ENCODE measurements at places on chromosomes 13 and 19.

GRCh38 chr13:32914686-32915085, 101.5 kb upstream of the KL start:
- no peak for DNase-seq

DNA sequence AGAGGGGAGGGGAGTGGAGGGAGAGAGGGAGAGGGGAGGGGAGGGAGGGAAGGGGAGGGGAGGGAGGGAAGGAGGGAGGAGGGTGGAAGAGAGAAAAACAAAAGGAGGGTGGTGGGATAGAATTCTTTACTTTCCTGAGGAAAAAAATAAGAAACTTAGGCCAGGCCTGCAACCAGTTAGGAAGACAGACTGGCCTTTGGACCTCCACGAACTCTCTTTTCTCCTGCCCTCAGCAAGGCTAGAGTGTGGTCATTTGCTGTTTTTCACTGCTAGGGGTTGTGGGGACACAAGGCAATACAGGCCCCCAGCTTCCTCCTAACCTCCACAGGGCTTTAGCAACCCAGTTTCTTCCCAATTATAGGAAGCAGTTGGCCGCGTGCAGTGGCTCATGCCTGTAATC, 4.2 kb downstream of the CCDC8 start:
- no peak for DNase-seq

DNA sequence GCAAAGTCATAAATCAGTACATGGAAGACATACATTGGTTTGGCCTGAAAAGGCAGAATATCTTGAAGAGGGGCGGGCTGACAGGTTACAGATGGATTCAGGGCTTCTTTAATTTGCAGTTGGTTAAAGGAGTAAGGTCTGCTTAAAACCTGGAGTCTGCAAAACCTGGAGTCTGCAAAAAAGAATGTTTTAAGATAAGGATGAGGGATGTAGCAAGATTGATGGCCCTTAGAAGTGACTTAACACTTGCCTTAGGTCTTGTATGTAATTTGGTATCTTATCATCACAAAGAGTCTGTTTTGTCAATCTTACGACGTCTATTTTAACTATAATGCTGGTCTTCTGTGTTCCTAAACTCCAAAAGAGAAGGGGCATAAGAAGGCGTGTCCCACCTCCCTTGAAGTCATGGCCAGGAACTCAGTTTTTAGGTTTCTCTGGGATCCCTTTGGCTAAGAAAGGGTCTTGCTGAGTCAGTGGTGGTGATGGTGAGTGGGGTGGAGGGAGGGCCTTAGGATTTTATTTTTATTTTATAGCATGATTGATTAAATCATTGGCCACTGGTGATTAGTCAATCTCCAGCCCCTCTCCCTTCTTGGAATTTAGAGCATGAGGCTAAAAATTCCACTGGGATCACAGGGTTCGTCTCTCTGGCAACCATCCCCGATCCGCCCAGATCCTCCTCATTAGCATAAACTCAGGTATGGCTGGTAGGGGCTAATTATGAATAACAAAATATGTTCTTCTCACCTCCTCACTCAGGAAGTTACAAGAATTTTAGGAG, 10.1 kb upstream of the HAS1 start:
- no peak for DNase-seq

DNA sequence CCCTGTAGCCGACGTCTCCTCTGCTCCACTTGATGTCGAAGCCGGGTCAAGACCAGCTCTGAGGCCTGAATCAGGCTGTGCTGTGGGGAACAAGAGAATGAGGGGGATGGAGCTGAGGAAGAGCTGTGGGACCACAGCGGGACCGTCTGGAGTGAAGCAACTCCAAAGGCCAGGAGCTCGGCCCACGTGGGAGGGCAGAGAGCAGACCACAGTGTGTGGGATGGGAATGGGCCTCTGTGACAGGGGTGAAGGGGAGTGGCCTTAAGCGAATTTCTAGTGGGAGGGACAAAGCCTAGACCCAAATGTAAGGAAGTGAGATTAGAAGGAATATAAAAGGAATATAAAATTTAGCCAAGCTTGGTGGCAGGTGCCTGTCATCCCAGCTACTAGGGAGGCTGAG, 3.8 kb upstream of the SLC8A2 start:
- DNase-seq, result no peak

DNA sequence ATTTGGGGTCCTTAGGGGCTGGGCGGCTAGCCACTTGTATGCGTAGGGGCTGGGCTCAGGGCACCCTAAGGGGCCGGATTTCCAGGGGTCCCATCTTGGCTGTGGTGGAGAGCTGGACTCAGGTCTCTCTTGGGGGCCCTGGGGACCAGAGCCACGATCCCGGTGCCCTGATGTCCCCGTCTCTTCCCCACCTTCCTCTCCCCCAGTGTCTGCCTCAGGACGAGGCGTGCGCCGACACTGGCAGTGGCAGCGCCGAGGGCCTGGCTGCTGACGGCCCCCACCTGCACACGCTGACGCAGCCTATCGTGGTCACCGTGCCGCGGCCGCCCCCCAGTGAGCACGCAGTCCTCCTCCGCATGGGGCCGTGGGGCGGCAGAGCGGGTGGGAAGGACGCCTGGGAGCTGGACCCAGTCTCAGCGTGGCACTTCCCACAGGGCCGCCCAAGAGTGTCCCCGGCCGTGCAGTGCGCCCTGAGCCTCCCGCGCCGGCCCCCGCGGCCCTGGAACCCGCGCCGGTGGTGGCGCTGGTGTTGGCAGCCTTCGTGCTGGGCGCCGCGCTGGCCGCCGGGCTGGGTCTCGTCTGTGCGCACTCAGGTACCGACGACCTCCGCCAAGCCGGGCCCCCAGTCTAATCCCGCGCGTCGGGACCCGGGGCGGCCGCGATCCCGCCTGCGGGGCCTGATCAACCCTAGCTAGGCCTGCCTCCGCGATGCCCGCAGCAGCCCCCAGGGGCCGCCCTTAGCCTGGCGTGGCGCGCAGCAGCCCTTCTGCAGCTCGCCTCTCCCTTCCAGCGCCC, 2.7 kb upstream of the SNAPC2 start:
- DNase-seq, result peak; percentile 54

DNA sequence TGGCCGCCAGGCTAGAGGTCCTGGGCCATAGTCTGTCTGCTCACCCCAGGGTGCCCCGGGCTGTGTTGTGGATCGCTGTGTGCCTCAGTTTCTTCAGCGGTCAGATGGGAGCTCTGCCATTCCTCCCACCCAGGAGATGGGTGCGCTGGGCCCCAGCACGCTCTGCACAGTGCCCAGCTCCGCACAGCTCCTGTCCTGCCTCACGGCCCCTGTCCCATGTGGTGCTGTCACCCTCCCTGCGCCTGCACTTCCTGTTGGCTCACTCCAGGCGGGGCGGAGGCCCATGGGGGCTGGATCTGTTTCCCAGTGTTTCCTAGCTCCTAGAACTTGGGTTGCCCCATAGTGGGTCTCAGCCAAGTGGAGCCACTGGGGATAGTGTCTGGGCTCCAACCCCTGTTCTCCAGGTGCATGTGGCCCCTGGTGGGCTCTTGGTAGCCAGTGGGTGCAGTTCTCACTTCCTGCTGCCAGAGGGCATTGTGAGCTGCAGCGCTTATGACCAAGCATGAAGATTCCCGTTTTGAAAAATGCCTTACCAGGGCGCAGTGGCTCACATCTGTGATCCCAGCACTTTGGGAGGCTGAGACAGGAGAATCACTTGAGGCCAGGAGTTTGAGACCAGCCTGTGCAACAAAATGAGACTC, 69.8 kb downstream of the KDM4B start:
- DNase-seq, result no peak

DNA sequence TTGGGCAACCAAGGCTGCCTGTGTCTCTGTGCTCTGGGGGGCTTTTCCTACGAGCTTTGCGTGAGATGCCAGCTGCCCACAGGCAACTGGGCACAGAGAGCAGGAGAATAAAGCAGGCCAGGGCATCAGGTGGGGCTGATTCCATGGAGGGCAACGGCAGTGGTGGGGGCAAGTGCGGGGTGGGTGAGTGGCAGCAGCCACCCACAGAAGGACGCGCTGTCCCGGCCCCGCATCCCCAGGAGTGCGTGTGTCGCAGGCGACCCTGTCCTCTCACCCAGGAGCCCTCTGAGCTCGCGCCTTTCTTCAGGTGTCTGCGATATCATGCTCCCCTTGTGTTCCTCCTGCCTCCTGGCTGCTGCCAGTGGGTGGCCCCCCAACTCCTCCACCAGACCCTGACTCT, 67.4 kb downstream of the MCF2L start:
- DNase-seq, result no peak

- no peak for DNase-seq
These were observed at the start of gene KCTD4 for GRCh38 chr13:45200701-45201232. Gene KCTD4, minus strand, starts transcription at chr13:45201045. Its CDS starts 6,478 bp downstream, at chr13:45194567.

GRCh38 chr19:50449236-50449899, 16.7 kb downstream of the MYBPC2 start:
- DNase-seq, result no peak

All from naive thymus-derived CD8-positive, alpha-beta T cell (primary cell).